Upper lobe of right lung (tissue), 1 donor: ENCODE measurements at places on chromosomes 2 and 18. TPM values are rescaled to one million over a fixed set of nuclear protein-coding genes. Genes with fewer than 3 reads are reported as not detected.

GRCh38 chr2:241859436-241860183, 916 bp upstream of the PDCD1 start:
- peak; percentile 66 for DNase-seq

DNA sequence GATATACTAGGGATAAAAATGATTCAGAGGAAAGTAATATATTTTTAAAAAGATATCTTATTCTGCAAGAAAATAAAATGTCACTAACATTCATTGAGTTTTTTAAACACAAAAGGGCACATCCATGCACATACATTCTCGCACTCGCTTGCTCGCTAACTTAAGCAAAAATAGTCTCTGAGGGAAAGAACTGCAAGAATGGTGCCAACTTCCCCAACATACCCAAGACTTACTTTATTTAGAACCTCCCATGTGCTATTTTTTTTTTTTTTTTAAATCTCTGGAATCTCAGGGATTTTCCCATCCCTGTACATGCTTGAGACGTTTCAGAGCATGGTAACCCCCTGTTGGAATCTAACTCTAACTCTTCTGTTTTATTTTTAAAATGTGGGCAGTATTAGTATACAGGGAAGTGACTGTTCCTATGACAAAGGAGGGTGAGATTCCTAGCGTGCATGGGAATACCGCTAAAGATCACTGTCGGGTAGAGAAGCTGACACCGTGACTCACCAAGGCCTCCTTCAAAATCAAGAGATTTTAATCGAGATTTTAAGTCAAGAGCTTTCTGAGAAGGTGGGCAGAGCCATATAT, 187.9 kb upstream of the ZEB2 start:
- DNase-seq = no peak

DNA sequence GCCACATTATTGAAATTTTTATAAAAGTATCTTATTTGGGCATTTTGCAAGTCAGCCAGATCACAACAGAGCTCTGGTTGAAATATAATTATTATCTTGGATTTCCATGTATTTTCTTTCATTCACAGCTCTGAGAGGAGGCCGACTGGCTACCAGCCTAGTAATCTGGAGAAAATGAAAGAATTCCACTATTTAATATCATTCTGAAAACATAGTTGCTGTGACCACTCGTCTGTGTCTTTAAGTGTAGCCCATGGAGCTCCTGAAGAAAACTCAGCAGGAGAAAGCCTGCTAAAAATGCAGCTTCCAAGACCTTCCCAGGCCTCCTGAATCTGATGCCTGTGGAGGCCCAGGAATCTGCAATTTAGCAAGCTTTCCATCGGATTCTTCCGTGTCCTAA, 114.7 kb downstream of the SH3BP4 start:
- DNase-seq = no peak

DNA sequence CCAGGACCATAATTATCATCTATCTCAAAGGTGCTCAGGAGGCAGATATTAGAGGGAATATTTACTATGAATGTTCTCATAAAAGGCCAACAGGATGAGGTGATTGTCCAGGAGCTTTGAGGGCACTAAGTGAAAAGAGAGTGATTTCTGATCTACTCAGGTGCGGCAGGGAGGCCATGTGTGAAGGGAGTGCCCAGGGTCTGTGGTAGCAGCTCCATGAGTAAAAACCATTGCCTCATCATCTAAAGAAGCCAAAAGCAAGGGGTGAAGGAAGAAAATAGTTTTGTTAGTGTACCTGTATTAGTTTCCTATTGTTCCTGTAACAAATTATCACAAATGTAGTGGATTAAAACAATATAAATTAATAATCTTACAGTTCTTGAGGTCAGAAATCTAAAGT, 22.5 kb downstream of the RND3 start:
- no peak for DNase-seq

GRCh38 chr2:204177251-204177976, 240.9 kb downstream of the ICOS start:
- DNase-seq = no peak

Gene FBLN7
- 5.4 TPM for total RNA-seq

Gene RAB6C
- total RNA-seq = not detected
